Frontal cortex (tissue), 4 donors: ENCODE measurements at places on chromosomes 12 and 14. TPM values are rescaled to one million over a fixed set of nuclear protein-coding genes. Genes with fewer than 3 reads are reported as not detected.

GRCh38 chr12:124685689-124686369 lies 118.4 kb upstream of the NCOR2 start:
- DNase-seq, result no peak

DNA sequence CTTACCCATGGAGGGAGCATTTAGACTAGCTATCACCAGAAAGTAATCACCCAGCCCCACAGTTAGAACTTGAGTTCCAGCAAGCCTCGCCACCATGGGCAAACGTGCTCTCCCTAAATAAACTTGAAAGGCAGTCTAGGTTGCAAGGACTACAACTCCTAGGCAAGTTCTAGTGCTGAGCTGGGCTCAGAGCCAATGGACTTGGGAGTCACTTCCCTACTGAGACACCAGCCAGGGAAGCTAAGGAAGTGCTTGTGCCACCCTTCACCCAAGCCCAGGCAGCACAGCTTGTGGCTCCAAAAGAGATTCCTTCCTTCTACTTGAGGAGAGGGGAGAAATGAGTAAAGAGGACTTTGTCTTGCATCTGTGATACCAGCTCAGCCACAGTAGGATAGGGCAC lies 57.9 kb downstream of the SLCO1A2 start:
- DNase-seq, result no peak

GRCh38 chr12:68081561-68081960 lies 78.0 kb downstream of the IFNG start:
- DNase-seq, result no peak

- DNase-seq, result no peak
Measured at GRCh38 chr14:105200074-105200473, 19.0 kb upstream of the NUDT14 start.

DNA sequence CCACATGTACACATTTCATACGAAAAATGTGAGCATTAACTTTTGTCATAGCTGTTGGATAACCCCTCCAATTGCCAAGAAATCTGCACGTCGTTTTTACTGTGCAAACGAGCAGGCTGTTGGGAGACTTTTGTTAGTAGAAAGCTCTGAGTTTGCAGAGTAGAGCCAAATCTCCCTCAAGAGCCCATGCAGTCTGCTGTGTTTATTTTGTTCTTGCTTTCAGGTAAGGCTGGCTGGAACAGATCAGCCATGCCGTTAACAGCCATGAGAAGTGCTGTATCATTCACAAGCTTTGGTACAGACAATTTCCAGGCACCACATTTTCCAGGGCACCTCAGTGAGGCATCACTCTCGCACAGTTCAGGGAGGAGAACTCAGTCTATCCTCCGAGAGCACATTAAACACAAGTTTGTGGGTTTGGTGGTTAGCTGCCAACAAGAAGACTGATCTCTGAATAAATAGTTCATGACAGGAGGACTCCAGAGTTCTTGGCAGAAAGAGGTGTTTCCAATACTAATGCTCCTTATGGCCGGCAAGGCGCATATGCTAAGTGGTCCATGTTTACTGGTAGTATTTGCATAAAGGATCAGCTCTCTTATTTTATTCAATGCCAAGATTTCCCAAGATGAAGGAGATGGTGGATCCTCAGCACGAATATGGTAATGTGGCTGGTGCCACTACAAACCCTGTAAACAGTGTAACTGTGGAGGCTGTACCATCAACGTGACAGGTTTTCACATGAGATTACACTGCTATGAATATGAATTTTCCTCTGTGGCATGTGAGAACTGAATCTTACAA lies 30.3 kb upstream of the PELI2 start:
- DNase-seq, result no peak

GRCh38 chr14:98582276-98582675 lies 689.7 kb downstream of the BCL11B start:
- no peak for DNase-seq

DNA sequence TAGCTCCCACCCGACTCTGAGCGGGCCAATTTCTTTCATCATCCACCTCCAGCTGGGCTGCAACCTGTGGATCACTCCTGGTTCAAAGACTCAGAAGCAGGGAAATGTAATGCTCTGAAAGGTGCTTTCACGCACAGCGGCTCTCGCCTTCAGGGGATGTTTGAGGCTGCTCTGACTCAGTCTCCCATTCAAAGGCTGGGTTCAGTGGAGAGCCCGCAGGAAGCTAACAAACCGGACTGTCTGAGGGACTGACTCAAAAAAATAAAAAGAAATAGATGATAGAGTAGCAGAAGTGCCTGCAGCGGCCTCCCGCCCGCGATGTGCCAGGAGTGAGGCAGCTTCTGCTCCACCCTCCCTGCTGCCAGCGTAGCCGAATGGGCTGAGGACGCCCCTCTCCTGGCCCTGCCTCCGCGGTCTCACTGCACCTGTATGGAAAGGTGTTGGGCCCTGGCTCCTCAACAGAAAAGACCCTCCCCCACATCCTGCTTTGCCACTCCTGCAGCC lies 98.0 kb downstream of the GCH1 start:
- no peak for DNase-seq

DNA sequence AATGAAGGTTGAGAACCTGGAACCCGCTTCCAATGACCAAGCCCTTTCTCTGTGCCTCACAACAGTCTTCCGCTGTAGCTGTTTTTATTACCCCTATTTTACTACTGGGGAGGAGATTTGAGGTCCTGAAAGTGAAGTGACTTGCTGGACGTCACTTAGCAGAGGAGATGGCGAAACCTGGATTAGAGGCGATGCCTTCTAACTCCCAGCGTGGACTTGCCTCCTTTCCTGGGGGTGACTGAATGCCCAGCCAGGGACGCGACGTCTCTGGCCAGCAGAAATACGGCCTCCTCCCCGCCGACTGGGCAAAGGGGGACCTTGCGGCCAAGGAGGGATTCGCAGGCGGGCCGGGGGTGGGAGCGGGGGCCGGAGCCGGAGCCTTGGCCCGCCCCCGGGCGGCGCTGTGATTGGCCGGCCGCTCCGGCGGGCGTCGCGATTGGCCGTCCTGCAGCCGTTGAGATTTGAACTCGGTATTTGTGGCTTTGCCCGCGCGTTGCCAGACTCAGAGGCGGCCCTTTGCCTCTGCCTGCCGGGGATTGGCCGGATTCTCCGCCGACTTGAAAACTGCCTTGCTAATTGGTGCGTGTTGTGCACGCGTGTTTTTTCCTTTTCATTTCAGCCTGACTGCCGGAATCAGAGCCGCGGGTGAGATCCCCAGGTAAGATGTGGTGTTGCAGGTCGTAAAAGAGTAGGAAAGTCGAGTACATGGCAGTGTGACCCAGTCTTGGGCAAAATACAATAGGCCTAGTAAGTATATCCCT lies at the start of gene NCAPD2:
Gene NCAPD2 (plus strand): TSS at position 606 of the 761 bp plus-strand sequence. CDS start 997 bp downstream, outside the sequence.
- peak; percentile 89 for DNase-seq

GRCh38 chr12:89179245-89179644 lies 173.1 kb downstream of the DUSP6 start:
- DNase-seq, result no peak

- DNase-seq, result no peak
Measured at GRCh38 chr12:21694660-21695059, 37.0 kb upstream of the LDHB start.

DNA sequence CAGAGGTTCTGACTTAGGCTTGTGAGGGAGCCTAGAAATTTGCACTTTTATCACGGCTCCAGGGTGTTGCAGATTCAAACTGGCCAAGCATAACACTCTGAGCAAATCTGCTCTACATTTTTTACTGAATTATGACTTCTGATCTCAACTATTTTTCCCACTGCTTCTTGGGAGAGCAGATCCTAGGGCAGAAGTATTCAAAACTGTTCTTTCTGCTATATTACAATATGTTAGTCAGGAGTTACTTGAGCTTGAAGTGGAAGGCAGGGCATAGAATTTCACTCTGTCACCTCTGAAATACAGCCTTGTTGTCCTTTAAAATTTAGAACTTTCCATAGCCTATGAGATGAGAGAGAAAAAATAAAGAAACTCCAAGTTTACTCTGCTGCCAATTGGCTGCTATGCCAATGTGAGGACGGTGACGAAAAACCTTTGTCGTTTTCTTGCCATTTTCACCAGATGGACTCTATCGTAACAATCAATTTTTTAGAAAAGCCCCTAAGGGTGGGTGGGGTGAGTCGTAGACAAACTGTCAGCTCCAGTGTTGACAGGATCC lies 16.4 kb upstream of the KERA start:
- DNase-seq, result no peak

DNA sequence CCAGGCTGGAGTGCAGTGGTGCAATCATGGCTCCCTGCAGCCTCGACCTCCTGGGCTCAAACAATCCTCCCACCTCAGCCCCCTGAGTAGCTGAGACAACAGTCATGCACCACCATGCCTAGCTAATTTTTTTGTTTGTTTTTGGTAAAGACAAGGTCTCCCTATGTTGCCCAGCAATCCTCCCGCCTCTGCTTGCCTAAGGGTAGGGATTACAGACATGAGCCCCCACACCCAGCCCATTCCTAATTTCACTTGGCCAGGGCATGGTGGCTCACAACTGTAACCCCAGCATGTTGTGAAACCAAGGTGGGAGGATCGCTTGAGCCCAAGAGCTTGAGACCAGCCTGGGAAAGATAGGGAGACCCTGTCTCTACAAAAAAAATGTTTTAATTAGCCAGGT lies 9.1 kb downstream of the DAD1 start:
- no peak for DNase-seq

DNA sequence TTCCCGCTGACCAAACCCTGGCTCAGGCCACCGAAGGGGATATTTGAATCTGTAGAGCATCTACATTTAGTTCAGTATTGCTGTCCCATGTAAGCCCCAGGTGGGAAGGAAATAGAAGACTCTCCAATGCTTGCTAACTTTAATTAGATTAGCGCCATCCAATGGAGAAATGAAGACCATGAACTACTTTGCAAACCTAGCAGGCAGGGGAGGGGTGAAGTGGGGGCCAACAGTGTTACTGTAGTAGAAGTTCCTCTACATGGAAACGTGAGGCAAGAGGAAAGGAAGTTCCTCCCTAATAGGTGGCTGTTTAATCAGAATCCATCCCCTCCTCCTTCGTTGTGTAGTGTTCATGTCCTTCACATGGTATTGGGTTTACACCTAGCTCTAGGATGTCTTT lies 9.3 kb upstream of the DENND5B start:
- DNase-seq, result no peak

GRCh38 chr14:82642425-82642824 lies 1108.8 kb upstream of the SEL1L start:
- DNase-seq, result no peak

DNA sequence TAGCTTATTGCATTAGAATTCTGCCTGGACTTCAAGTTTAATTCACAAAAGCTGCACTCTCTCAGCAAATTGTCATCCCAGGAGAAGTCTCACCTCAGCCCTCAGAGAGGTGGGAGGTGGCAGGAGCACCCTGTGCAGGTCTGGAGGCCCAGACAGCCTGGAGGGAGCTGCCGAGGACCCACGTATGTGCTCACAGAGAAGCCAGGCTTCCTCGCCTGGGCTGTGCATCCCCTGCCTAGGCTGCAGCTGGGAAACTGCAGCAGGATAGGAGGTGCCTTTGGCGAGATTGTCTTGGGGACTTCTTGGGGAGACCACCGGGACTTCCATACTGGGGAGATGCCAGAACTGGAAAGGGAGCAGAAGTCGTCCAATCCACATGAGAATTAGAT lies 8.8 kb downstream of the CPNE6 start:
- DNase-seq, result no peak

- no peak for DNase-seq
Measured at GRCh38 chr14:77722301-77722700, 14.4 kb downstream of the SLIRP start.

- no peak for DNase-seq
Measured at GRCh38 chr14:59238216-59238615, 49.7 kb downstream of the DAAM1 start.

- no peak for DNase-seq
Measured at GRCh38 chr12:90562671-90563070, 392.3 kb downstream of the CCER1 start.

GRCh38 chr12:94770791-94771190 lies 120.4 kb upstream of the TMCC3 start:
- no peak for DNase-seq

GRCh38 chr14:58942516-58942915 lies 246.0 kb upstream of the DAAM1 start:
- DNase-seq, result no peak

GRCh38 chr12:12249216-12250050 lies 17.4 kb downstream of the LRP6 start:
- no peak for DNase-seq

GRCh38 chr12:131785763-131786330 lies 42.3 kb upstream of the MMP17 start:
- DNase-seq, result no peak

DNA sequence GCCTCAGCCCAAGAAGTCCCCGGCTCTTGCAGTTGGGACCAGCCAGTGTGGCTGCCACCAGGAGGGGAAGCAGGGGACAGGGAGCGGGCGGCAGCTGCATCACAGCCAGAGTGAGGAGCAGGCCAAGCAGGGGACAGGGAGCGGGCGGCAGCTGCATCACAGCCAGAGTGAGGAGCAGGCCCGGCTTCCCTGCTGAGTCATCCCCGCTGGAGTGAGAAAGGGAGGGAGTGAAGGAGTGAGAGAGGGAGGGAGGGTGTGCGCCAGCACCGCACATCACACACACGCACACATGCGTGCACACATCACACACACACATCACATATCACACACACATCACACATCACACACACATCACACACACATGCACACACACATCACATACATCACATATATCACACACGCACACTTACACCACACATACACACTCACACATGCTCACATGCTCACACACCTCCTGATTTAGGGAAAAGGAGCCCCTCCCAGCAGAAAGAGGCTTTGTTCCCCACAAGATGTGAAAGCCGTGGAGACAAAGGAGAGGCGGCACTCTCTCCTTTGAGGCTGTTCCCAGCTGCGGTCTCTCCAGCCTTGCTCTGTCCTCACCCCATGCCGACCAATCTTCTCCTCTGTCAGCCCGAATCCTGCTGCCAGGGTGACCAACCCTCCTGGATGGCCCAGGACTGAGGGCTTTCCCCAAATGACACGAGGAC lies 16.7 kb upstream of the ZDHHC22 start:
- no peak for DNase-seq

GRCh38 chr14:77590845-77591485 lies 25.5 kb downstream of the SPTLC2 start:
- DNase-seq, result no peak

GRCh38 chr12:104792570-104792969 lies 165.5 kb downstream of the SLC41A2 start:
- no peak for DNase-seq

DNA sequence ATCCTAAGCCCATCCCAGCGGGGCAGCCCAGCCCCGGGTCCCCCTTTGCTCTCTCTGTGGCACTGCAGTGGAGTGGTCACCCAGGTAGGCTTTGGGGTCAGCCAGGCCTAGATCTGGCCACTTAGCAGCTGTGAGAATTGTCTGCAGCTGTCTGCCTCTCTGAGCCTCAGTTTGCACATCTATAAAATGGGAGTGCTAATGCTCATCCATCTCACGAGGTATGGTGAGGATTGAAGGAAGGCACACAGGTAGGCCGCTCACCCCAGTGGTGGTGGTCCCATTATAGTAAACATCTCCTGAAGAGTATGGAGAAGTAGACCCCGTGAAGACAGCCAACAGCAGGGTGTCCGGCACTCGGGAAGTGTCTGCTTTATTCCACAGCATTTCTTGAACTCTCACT lies 9.2 kb downstream of the FOXN4 start:
- no peak for DNase-seq

- DNase-seq, result no peak
Measured at GRCh38 chr12:46693518-46693917, 132.3 kb downstream of the SLC38A4 start.

GRCh38 chr12:78185109-78185508 lies 354.4 kb downstream of the NAV3 start:
- no peak for DNase-seq

PRH2 gene
- not detected for total RNA-seq

KERA gene
- total RNA-seq, result 1.2 TPM

C12orf42 gene
- 1.2 TPM for total RNA-seq

CIROP gene
- not detected for total RNA-seq

CCDC85C gene
- 9.8 TPM for total RNA-seq

SLCO1C1 gene
- total RNA-seq, result 16.7 TPM

ADAM21 gene
- total RNA-seq, result under 0.01 TPM

SOAT2 gene
- total RNA-seq, result under 0.01 TPM

POLE2 gene
- total RNA-seq, result 5.3 TPM
